ENCODE measurements at places on chromosomes 6 and 20.
A peak's percentile ranks its signal among the peaks of the same experiment; 100 is the strongest.

DNA sequence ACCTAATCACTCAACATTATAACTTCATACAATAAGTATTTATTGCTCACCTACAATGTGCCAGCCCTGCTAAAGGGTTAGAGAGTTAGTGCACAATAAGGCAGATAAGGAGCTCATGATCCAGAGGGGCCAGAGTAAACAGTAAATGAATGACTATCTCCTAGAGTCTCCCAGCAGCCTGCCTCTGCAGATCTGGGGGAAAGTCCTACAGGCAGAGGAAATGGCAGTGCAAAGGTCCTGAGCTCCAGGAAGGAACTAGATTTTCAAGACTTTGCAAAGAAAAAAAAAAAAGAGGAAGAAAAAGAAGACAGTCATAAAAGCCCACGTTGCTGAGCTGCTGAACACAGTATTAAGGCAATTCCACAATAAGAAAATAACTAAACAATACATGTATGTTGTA is 160.1 kb downstream of the SIM1 start:
- DNase-seq: no peak

DNA sequence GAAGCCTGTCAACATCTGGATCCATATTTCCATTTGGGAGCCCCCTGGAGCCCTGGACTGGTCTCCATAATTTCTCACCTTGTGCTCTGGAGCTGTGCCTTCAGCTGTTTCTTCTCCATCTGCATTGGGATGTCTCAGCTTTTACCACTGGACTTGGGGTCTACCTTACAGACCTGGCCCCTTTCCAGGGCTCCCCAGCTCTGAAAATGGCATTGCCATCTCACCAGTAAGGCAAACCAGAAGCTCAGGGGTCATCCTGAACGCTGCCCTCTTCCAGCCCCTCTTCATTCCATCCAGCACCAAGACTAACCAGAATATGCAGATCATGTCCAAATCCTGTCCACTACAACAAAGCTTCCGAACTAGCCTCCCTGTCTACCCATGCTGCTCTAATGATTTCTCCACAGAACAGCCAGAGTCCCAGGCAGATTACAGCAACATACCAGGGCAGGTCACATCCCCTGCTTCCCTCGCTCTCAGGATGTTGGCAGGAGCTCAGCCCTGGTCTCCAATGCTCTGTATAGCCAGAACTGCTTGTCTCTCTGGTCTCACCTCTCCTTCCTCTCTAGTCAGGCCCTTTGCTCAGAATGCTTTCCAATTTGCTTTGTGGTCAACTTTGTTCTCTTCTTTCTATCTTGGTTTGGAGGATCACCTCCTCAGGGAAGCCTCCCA is 17.7 kb upstream of the NNAT start:
- DNase-seq: no peak

DNA sequence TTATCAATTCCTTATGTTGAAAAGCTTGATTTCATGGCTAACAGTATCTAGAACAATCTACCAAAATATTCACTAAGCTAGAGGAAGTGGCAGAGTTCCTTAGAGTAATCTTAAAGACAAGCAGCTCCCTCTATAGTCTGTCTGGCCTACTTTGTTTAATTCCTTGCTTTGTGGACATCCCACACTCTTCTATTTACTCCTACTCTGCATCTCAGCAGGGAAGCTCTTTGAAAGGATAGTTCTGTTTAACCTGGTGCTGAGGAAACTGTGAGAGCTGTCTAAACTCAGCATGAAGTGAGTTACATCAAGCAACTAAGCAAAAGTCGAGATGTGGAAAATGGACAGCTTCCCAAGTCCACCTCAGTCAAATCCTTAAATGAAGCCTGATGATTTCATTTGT is 4.3 kb downstream of the REV3L start:
- DNase-seq: no peak

DNA sequence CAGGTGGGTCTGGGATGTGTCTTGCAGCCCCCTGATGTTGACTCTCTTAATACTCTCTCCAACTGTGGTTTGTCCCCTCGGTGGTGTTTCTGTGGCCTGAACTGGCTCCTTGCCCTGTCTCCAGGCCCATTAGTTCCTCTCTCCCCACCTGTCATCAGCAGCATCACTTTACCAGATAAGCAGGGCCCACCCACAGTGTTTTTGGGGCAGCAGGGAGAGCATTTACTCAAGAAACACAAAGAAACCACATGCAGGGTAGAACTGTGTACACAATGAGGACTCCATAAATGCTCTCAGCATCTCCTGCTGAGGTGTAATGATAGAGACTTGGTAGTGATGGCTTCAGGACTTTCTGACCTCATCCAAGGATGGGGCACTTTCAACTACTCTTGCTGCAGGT is 20.2 kb upstream of the MRPS18A start:
- DNase-seq: no peak

- DNase-seq: no peak
These were observed 62.9 kb downstream of the SSR1 start for GRCh38 chr6:7249946-7250643.

- DNase-seq: peak; percentile 35
These were observed 13.8 kb upstream of the PCK1 start for GRCh38 chr20:57546956-57547649.

- DNase-seq: no peak
These were observed 118.1 kb upstream of the ENPP5 start for GRCh38 chr6:46288835-46289234.

DNA sequence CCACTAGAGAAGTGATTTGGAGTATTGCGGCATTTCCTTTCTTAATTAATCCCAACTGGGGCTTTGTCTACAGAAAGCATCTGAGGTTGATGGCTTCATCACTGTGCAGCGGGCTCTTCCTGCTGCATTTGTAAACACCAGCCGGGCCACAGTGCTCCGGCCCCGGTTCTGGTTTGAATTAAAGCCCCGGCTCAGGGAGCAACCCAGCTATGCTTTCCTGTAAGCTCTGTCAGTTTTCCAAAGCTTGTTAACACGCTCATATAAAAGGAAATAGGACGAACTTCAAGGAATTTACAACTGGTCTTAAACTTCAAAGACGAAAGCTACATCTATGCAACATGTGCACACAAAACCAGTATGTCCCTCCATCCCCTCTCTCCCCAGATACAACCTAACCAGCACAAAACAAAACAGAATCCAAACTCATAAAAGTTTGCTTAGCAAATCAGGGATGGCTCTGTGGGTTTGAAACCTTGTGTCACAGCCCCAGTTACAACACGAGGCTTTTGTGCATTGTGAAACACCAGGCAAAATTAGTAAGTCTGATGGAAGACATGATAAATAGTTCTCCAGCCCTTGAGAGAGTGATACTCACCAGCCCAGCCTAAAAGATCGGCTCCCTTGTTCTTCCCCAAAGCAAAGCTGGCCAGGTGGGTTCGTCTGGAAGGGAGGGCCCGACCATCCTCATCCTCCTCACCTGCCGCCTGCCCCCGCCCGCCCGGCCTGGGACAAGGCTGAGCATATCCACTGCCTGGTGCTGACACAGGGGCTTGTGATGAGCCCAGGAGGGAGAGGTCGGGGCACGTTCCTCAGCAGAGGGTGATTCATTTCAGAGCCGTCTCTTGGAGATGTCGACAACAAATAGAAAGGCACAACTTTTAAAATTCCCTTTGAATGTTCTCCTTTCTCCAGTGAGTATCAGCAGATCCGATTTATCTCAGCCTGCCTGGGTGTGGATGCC is 197.9 kb downstream of the TFAP2C start:
- no peak for DNase-seq

GRCh38 chr20:32702706-32703425 is 29.1 kb upstream of the C20orf203 start:
- no peak for DNase-seq

- DNase-seq: no peak
These were observed 29.7 kb downstream of the DOP1A start for GRCh38 chr6:83097204-83097603.

- no peak for DNase-seq
These were observed 19.1 kb downstream of the TGM3 start for GRCh38 chr20:2314759-2315439.

DNA sequence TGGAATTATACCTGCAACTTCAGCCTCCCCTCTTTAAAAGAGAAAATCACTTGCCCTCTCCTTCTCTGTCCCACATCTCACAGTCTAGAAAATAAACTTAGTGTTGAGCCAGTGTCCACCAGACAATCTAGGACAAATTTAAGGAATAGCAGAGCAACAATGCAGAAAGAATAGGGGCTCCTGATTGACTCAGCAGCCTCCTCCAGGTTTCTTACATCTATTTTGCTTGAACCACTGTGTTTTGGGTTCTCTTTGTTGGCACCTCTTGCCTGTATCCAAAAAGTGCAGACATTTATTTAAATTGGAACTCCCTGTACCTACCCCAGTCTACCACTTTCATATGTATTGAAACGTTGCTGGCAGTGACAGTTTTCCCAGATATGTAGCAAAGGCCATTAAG is 133.7 kb upstream of the HSF2 start:
- DNase-seq: no peak

GRCh38 chr6:43779852-43780236 is 9.8 kb downstream of the VEGFA start:
- DNase-seq: no peak

DNA sequence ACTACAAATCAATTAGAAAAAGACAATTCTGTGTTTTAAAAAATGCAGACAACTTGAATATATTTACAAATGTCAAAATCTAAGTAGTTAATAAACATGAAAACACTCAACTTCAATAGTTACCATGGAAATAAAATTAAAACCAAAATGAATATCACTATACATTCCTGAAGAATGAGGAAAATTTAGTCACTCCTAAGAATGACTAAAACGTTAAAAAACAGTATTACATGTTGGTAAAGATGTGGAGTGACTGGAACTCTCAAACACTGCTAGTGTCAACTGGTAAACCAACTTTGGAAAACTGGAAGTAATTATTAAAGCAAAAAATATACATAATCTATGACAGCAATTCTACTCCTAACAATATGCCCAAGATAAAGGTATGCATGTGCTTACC is 36.3 kb downstream of the AHI1 start:
- no peak for DNase-seq

GRCh38 chr6:34951731-34952130 is 62.7 kb downstream of the ANKS1A start:
- DNase-seq: no peak

DNA sequence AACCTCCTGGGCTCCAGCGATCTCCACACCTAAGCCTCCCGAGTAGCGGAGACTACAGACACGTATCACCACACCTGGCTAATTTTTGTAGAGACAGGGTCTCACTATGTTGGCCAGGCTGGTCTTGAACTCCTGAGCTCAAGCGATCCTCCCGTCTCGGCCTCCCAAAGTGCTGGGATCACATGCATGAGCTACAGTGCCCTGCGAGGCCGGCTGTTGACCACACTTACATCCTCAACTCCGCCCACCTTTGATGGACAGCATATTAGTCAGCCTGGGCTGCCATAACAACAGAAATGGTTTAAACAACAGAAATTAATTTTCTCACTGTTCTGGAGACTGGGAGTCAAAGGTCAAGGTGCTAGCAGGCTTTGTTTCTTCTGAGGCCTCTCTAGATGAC is 107.7 kb downstream of the JPH2 start:
- no peak for DNase-seq

DNA sequence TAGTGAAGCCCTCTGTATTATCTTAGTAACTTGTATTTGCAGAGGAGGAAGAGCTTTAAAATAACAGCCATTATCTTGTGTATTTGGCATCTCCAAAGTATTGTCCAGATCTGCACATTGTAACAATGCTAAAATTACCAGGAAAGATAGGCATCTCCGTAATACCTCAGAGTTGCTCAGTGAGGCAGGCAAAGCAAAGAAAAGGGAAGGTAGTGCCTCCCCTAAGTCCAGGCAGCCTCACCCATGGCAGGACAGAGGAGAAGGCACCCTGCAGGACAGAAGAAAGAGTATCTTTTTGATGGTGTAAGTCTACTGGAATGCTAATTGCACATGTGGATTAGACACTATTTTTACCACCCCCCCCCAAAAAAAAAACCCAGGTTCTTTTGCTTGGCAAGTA is 13.6 kb upstream of the SSTR4 start:
- no peak for DNase-seq

DNA sequence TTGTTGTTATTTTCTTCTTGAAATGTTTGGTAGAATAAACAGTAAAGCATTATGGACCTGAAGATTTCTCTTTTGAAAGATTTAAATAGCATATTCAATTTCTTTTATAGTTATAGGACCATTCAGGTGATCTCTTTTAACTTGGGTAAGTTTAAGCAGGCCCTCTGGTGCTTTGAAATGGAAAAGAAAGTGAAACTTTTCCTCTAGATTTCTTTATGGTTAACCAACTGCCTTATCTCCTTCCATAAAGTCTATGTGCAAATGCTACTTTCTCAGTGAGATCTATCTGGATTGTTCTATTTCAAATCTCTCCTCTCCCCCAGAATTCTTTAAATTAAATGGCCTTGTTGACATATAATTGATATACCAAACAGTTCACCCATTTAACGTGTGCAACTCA is 54.0 kb downstream of the PHACTR2 start:
- no peak for DNase-seq

DNA sequence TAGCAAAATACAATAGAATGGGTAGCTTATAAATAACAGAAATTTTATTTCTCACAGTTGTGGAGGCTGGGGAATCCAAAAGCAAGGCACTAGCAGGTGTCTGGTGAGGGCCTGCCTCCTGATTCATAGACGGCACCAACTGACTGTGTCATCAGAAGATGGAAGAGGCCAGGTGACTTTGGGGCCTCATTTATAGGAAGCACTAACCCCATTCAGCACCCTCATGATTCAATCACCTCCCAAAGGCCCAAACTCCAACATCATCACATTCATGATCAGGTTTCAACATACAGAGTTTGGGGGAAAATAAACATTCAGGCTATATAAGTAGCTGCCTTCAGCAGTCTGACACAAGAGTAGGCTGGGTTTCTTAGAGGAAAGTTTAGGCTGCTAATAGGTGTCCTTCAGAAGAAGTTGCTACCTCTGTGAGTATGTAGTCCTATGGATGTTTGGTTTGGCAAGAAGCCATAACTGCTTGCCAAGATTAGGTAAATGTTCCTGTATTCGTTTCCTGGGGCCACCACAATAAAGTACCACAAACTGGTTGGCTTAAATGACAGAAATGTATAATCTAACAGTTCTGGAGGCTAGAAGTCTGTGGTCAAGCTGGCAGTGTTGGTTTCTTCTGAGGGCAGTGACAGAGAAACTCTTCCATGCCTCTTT is 48.8 kb downstream of the NT5E start:
- no peak for DNase-seq

- no peak for DNase-seq
These were observed 130.3 kb upstream of the PMEPA1 start for GRCh38 chr20:57840066-57840465.

- no peak for DNase-seq
These were observed 18.0 kb upstream of the BCAS1 start for GRCh38 chr20:54088430-54088829.

DNA sequence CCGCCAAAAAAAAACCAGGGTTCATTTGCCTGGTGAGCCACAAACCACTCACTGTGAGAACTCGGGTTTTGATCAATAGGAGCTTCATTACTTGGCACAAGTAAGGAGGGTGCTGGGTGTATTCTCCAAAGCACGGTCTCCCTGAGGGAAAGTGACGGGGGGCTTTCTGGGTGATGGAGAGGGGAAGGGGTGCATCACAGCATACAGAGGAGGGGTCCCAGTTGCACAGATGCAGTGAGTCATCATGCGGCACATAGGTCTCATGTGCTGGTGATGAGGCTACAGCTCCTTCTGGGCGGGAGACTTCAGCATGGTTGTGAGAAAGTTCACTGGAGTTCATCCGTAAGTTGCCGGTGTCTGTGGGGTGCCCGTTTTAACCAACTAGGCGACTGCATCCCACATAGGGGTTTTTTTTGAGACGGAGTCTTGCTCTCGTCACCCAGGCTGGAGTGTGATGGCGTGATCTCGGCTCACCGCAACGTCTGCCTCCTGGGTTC is 36.2 kb downstream of the SUN5 start:
- peak; percentile 42 for DNase-seq

- no peak for DNase-seq
These were observed 1.6 kb upstream of the ADIG start for GRCh38 chr20:38579219-38579910.

Measured in natural killer cell treated with Interleukin-12 subunit alpha and Interleukin-12 subunit beta and Interleukin-15 and Interleukin-18, amount 100 ng/mL, for 72 hours (primary cell).